ENCODE measurements at places on chromosomes 6 and 20.

DNA sequence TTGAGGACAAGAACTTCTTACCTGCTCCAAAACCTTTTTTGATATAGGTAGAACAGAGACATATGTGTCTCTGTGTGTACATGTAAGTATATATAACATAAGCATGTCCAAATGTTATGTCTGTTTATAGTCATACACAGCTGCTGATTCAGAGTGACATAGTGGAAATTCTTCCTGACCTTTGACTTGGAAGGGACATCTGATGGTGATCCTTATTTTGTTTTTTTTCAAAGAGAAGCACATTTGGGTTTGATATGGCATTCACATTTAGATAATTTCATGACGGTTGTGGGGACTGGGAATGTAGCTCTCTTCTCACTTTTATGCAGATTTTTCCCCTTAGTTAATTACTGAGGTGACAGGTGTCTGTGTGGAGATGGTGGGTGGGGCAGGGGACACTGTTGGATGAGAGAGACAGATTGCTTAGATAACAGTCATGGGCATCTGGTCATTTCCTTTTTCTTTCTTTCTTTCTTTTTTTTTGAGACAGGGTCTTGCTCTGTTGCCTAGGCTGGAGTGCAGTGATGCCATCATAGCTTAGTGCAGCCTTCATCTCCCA lies 39.0 kb downstream of the FARS2 start:
- no peak for DNase-seq

DNA sequence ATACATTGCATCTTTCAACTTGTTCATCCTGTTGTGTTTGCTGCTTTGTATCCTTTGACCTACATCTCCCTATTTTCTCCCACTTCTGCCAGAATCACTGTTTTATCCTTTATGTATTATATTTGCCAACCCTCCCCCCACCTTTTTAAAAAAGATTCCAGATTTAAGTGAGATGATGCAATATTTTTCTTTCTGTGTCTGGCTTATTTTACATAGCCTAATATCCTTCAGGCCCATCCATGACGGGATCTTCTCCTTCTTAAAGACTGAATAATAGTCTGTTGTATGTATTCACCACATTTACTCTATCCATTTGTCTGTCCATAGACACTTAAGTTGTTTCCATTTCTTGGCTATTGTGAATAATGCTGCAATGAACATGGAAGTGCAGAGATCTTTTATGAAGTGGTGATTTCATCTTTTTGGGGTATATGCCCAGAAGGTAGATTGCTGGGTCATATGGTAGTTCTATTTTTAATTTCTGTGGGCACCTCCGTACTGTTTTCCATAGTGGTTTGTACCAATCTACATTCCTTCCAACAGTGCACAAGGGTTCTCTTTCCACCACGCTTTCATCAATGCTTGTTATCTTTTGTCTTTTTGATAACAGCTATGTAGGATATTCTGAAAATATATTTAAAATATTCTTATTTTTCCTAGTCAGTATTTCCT lies 181.0 kb downstream of the CDKAL1 start:
- DNase-seq = no peak

DNA sequence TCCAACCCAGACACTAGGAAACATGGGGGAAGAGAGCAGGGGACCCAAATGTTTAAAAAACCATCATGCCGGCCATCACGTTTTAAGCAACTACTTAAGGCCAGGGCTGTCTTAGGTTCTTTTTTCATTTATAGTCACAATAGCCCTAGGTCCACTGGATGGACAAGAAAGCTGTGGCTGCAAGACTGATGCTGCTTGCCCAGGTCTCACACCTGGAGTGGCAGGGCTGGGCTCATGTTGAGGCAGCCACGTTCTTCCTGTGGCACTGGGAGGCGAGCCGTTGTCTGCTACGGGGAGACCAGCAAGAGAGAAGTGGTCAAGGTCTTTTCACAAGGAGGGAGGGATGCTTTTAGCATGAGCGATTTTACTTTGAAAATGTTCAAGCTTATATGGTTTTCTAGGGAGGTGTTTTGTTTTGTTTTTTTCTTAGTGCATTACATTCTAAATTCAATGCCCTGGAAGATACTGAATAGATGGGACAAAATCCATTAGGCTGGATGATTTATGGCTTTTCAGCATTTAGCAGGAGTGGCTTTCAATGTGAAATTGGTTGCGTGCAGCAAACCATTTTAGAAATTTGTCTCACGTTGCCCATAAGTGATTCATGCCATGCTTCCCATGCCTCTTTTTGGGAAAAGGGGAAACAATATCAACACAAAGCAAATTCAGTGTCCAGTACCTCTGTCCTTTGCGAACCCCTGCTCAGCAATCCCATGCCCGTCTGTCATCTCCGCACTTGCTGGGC lies 106.6 kb upstream of the SNX9 start:
- DNase-seq = no peak

DNA sequence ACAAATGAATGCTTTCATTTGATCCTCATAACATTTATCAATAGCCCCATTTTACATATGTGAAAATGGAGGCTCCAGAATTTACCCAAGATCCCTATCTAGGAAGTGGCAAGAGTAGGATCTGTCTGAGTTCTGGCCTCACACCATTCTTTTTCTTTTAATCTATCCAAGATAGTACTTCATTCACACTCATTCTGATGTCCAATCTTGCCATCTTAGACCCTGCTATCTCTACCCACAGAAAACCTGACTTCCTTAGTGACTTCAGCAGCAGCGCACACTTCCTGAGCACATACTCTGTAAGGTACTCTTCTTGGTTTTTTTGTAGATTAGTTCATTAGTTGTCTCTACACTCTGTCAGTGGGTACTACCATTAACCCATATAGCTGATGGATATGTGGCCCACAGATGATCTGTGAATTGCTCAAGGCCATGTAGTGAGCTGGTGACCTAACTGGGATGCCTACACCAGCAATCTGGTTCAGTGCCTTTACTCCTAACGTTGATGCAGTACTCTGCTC lies 36.3 kb downstream of the COX4I2 start:
- DNase-seq = no peak

DNA sequence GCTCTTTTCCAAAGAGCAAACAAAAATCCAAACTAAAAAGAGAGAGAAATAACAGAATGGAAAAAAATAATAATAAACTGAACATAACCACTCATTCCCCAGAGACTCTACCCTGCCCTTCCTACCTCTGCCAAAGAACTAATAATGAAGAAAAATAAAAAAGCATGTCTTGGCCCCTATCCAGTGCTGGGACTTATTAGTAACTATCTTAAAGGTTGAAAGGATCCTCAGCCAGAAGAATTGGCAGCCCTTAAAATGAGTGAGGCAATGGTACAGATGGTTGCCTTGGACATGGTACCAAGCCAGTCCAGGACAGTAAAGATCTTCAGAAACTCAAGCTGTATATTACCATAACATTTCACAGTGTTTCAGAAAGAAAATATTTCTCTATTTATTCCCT lies 279.3 kb downstream of the HACE1 start:
- no peak for DNase-seq

Measured in T1000 (cell line).